Breast epithelium (tissue), 4 donors: ENCODE measurements at places on chromosomes 12 and 14. TPM values are rescaled to one million over a fixed set of nuclear protein-coding genes. Genes with fewer than 3 reads are reported as not detected.

DNA sequence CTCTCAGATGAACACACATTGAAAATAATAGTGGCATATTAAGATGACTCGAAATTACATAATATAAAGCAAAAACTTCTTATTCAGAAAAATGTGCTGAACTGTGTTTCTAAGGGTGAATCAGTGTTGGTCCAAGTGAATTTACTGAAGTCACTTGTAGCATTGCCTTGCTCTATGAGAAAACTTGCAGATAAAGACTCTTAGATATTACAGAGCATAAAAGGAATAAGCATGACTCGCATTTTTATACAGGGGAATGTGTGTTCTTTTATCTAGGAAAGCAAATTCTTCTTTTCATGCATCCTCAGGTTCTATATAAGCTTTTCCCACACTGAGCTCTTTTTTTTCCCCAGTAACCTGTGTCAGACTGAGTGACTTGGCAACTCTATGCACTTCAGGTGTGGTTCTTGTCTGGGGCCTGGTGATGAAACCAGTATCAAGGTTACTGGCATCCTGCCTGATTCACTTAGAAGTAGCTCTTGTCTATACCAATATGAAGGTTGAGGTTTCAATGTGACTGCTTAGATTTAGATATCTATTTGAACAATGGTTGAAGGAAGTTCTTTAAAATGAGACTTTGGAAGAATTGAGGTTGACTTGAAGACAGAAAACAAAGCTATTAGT is 76.1 kb downstream of the OTOGL start:
- no peaks in the 10 kb centered on the region for H3K27me3 ChIP-seq
- no peaks in the 10 kb centered on the region for H3K4me1 ChIP-seq
- DNase-seq: no peak

- no peaks in the 10 kb centered on the region for H3K4me1 ChIP-seq
- H3K36me3 ChIP-seq: no peaks in the 10 kb centered on the region
- DNase-seq: no peak
- H3K27me3 ChIP-seq: no peaks in the 10 kb centered on the region
- H3K4me3 ChIP-seq: no peak overlapping the region
Measured at GRCh38 chr12:104166465-104166864, 28.5 kb upstream of the NFYB start.

GRCh38 chr14:33794791-33795305 is 156.0 kb downstream of the EGLN3 start:
- H3K36me3 ChIP-seq: no peaks in the 10 kb centered on the region
- H3K4me1 ChIP-seq: peaks cover 5% of the 10 kb centered on the region
- H3K27ac ChIP-seq: no peak overlapping the region
- no peaks in the 10 kb centered on the region for H3K27me3 ChIP-seq

DNA sequence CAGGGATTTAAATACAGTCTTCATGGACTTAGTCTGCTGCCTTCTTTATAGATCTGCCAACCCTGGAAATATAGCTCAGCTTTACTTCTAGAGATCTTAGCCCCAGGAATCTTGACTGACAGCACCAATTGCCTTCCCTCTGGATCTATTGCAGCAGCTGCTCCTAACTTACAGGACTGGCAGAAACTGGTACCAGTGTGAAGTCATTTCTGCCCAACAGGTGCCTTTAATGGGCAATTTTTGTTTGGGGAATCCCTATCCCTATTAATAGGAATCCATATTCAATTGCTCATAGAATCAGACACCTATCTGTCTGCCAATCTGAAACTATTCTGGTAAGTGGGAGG is 27.2 kb downstream of the SPX start:
- no peaks in the 10 kb centered on the region for H3K36me3 ChIP-seq
- H3K27ac ChIP-seq: no peak overlapping the region
- DNase-seq: no peak
- no peaks in the 10 kb centered on the region for H3K27me3 ChIP-seq
- no peak overlapping the region for H3K4me3 ChIP-seq

- peaks cover 5% of the 10 kb centered on the region for H3K36me3 ChIP-seq
- H3K27me3 ChIP-seq: no peaks in the 10 kb centered on the region
- H3K4me3 ChIP-seq: no peak overlapping the region
- no peaks in the 10 kb centered on the region for H3K4me1 ChIP-seq
- no peak for DNase-seq
- peak overlapping the region; percentile 51 for H3K27ac ChIP-seq
Measured at GRCh38 chr14:51704545-51704944, 52.8 kb downstream of the FRMD6 start.

- H3K4me3 ChIP-seq: no peak overlapping the region
- no peaks in the 10 kb centered on the region for H3K27me3 ChIP-seq
- peak overlapping the region; percentile 81 for H3K27ac ChIP-seq
- H3K36me3 ChIP-seq: no peaks in the 10 kb centered on the region
- H3K4me1 ChIP-seq: peaks cover 22% of the 10 kb centered on the region
Measured at GRCh38 chr12:47777741-47778558, 4.9 kb downstream of the SLC48A1 start.

DNA sequence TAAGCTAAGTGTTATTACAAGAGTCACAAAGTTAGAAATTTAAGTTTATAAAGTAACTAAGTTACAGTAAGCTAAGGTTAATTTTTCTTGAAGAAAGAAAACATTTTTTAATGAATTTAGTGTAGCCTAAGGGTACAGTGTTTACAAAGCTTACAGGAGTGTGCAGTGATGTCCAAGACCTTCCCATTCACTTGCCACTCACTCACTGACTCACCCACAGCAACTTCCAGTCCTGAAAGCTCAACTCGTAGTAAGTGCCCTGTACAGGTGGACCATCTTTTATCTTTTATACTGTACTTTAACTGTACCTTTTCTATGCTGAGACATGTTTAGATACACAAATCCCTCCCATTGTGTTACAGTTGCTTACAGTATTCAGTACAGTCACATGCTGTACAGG is 60.9 kb upstream of the TMEM263 start:
- H3K36me3 ChIP-seq: no peaks in the 10 kb centered on the region
- DNase-seq: no peak
- no peak overlapping the region for H3K4me3 ChIP-seq
- H3K4me1 ChIP-seq: no peaks in the 10 kb centered on the region

- no peak for DNase-seq
- H3K4me1 ChIP-seq: no peaks in the 10 kb centered on the region
- no peaks in the 10 kb centered on the region for H3K27me3 ChIP-seq
- no peak overlapping the region for H3K27ac ChIP-seq
- no peak overlapping the region for H3K4me3 ChIP-seq
- no peaks in the 10 kb centered on the region for H3K36me3 ChIP-seq
Measured at GRCh38 chr12:18895946-18896345, 158.0 kb downstream of the CAPZA3 start.

CLEC6A gene
- total RNA-seq: not detected

REM2 gene
- 1.3 TPM for total RNA-seq

SPSB2 gene
- 13.4 TPM for total RNA-seq

GARIN6 gene
- not detected for total RNA-seq
